ENCODE measurements at places on chromosomes 1 and 21. TPM values are rescaled to one million over a fixed set of nuclear protein-coding genes. Genes with fewer than 3 reads are reported as not detected.

DNA sequence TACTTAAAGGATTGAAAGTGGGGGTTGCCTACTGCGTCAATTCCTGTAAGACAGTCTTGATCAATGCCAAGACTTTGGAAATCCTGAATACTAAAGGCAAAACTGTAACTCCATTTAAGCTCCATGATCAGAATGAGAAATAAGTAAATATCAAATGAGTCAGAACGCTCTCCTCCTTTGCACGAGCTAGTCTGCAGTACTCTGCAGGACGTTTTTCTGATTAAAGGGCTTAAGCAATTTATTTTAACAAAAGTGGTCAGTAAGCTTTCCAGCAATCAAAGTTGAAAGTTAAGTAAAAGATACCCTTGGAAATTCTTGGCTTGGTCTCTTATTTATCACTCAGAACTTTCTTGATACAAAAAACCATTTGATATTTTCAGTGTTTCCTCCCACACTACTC lies 35.7 kb upstream of the ARHGAP29 start:
- no peak for DNase-seq

- DNase-seq, result no peak
These were observed 28.8 kb upstream of the ZBTB21 start for GRCh38 chr21:42038826-42039425.

DNA sequence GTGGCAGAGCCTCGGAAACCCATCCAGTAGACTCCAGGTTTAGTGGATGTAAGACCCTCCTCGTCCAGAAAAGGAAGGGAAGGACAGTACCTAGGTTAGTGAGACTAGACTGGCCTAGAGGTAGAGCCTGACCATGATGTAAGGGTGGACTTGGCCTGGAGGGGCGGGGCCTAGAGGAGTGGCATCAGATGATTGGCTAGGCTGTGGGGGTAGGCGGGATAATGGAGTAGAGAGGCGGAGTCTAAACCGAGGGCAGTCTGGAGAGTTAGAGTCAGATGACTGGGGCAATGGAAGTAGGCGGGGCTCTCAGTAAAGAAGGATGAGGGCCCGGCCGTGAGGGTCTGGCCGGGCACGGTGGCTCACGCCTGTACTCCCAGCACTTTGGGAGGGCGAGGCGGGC lies 70.1 kb downstream of the EPHB2 start:
- DNase-seq, result no peak

DNA sequence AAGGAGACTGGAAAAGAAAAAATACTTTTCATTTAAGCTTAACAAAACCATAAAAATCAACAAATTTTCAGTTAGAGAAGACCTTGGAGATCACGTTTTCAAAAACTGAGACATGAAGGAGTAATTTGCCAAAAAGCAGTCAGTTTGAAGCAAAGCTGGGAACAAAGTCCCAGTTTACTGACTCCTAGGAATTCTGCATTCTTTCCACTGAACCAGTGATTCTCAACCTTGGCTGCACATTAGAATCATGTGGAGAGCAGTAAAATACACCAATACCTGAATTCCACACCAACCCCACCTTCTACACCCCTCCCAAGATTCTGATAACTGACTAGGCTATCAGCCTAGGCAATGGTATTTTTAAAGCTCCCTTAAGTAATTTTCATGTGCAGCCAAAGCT lies 73.5 kb downstream of the PRPF38A start:
- no peak for DNase-seq

Gene ATP6V1G3
- polyA plus RNA-seq, result 9.8 TPM

Gene TTLL7
- 5.4 TPM for polyA plus RNA-seq

- DNase-seq, result no peak
These were observed 415 bp upstream of the LAD1 start for GRCh38 chr1:201399352-201400126.

GRCh38 chr21:27301220-27301619 lies 334.3 kb upstream of the ADAMTS5 start:
- DNase-seq, result no peak

DNA sequence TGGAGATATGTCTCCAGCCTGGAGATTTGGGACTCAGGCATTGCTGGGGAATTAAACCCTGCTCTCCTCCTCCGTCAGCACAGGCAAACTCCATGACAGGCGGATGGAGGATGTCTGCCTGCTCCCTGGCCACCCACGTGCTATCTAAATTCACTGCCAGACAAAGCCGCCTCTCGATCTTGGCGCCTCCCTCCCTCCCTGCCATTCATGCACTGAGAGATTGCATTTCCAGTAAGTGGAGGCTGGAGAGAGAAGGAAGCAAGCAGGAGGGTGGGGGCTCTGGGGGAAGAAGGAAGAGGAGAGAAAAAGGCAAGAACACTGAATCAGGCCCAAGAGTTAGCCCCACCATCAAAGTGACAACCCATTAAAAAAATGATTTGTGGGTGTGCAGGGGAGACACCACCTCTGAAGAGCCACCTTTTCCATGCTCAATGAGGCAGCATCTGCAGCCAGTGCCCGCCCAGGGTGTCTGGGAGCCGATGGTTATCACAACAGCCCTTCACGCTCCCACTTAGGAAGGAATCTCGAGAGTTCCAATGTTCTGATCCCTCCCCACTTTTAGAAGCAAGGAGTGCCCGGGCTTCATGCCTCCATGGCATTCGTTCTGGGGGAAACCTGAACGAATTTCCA lies 183.0 kb downstream of the HIVEP3 start:
- DNase-seq, result peak; percentile 46

DNA sequence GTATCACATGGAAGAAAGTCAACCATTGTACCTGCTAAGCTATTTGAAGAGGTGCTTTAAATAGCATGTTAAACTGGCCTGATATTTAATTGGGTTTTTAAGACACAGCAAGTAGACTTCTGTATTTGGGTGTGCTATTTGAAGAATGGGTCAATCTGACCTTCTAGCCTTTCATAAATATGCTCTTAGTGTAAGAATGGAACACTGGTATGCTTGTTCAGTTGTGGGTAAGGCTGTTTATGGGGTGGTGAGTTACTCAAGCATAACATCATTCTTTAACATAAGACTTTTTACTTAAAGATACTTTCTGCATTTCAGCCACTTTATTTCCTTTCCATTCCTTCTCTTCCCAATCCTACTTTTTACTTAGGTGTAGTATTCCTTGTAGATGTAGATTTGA lies 21.4 kb downstream of the AHCYL1 start:
- no peak for DNase-seq

DNA sequence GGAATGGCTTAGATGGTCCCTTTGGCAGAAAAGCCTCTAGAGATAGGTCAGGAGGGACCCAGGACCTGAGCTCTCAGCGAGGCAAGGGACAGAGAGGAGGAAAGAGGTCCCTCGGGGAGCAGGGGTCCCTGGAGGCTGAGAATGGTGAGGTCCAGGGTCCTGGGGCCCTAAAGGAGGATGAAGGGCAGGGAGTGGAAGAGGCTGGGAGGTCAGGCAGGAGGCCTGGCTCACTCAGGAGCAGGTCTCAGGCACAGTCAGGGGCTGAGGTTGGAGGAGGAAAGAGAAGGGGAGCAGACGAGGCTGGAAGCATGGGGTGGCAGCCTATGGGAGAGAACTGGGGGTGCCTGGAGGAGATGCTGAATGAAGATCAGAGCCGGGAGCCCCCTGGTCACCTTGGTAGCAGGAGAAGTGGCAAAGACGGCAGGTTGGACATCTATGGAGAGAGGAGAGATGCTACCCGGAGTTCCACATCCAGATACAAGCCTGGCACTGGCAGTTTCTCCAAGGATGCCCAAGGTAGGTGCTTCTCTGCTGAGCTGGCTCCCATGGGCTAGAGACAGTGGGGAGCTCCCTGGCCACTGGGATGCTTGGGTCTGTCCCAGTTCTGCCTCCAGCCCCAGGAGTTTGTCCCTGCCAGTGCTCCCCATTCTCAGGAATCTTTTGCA lies 22.6 kb downstream of the IGFN1 start:
- no peak for DNase-seq

DNA sequence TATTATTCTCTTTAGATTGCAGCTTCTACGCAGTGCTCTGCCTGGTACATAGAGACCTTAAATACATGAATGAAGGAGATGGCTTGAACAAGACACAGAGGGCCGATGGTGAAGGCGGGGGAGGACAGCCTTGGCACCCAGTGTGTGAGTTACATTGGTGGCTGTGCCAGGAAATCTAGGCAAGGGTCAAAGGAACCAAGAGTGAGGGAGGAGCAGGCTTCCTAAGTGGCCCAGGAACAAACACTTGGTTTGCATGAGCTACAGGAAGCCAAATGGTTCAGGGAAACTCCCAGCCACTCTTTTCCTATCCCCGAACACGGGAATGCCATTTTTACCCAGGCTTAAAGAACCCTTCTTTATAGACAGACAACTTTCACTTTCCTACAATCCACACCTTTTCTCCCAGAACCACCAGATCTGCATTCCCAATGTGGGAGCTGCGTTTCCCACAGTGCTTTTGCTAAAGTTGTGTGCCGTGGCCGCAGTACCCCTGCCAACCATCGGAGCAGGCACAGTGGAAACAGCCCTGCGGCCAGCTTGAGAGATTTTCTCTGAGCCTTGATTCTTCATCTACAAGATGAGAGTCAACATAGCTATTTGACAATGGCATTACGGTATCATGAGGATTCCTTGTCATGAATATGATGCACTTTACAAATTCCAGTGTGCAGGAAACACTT lies 3.5 kb upstream of the CLEC20A start:
- DNase-seq, result no peak

DNA sequence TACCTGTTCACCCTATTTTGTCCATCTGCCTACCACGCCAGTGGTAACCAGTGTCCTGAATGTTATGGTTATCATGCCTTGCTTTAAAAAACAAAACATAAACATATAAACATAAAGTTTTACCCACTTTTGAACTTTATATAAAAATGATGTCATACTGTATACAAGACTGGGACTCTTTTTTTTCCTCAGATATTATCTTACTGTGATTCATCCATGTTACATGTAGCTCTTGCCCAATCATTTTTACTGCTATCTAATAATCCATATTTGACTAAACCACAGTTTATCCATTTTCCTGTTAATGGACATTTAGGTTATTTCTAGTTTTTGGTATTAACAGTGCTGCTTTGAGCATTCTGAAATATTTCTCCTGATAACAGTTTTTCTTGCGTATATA lies 78.8 kb downstream of the GPR161 start:
- DNase-seq, result no peak

Gene F13B
- polyA plus RNA-seq, result not detected

DNA sequence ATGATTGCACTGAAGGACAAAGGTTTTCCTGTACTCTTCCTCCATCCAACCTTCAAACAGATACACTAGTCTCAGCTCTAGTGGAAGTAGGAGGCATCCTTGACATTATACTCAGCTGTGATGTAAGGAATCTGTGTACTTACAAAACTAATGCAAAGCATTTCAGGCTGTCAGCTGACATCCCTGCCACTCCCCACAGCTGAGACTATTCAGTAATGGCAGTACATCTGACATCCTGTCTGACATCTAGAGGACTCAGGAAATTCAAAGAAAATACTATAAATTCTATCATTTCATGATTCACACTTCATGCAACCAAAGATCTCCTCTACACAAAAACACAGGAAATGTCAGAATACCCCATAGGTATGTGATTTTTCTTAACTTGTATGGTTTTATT lies 325.8 kb downstream of the SMYD3 start:
- no peak for DNase-seq

DNA sequence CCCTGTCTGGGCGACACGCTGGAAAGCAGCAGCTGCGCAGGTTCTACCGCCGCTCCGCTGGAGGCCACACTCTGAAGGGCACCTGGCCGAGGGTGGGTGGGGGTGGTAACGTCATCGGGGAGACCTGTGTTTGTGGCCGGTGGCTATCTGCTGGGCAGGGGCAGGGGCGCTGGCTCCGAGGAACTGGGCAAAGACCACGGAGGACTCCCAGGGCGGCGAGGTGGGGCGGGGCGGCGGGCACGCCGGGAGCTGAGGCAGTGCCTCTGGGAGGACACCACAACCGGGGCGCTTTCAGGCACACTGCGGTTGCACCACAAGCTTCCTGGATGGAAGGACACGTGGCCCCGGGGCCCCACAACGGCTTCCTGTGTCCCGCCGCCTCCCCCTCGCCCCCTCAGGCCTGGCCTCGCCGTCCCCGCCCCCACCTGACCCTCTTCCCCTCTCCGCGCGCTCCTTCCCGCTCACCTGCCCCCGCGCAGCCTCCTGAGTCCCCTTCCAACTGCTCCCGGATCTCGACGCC lies 3.3 kb upstream of the DENND2D start:
- DNase-seq, result no peak

Gene ILDR2
- polyA plus RNA-seq, result 15.7 TPM

DNA sequence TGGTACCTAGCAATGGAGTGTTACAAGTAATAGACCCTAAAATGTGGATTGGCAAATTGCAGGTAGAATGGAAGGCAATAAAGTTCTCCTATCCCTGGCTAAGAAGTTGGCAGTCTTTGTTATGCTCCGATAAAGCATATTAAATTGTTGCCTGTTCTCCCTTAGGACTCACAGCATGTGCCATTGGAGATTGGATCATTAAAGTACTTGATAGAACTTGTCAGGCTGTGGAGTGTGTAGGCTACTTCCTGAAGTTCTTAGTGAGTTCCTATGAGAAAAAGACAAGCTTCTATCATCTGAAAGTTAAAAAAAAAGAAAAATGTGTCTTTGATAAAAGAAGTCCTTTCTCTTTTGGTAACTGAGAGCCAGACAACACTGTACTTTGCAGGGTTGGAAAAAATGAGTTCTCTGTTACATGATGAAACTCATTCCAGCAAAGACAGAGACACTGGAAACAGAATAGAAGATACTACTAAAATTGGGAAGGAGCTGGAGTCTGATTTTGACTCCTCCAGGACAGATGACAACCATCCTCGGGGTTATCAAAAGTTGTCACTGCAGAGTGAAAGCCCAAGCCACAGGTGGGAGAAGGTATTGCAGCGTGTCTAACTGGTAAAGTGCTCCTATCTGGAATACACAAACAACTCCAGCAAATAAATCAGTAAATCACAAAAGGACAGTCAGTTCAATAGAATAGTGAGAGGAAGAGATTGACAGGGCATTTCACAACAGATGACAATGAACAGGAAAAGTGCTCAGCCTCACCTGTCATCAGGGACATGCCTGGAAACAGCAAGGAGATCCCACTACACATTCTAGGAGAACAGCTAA lies 87.5 kb upstream of the WDR26 start:
- DNase-seq, result no peak

DNA sequence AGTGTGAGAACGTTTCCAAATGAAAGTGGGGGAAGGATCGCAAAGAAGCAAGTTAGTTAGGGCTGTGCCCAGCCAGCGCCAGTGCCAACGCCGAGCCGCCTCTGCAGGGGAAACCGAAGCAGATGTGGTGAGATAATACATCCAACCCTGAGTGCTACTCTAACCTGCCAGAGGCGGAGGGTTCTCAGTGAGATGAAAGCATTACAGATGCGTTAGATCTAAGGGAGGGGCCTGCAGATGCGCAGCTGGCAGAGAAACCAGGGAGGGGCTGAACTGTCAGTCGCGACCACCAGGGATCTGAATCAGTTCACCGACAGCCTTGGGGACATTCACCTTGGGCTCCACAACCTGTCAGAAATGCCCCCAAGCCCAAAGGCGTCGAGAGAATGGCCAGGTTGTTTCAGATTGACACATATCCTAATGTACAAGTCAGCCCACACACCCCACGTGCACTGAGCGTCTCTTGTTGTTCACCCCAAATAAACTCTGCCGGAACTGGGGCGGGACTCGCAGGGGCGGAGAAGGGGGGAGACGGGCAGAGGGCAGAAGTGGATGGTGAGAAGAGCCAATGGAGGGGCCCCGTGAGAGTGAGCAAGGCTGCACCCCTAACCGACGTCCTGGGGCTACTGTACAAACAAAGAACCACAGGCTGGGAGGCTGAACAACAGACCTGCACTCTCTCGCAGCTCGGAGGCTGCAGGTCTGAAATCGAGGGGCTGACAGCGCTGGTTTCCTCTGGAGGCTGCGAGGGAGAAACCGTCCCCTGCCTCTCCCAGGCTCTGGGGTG lies 8.7 kb upstream of the UMODL1 start:
- DNase-seq, result no peak

- DNase-seq, result no peak
These were observed 6.7 kb upstream of the PTGER3 start for GRCh38 chr1:71054281-71054731.

Gene STXBP3
- polyA plus RNA-seq, result 68.4 TPM

Gene CLCA1
- not detected for polyA plus RNA-seq

Data from right renal cortex interstitium (tissue), 3 donors.